ENCODE measurements at places on chromosomes 13 and 19. TPM values are rescaled to one million over a fixed set of nuclear protein-coding genes. Genes with fewer than 3 reads are reported as not detected.

GPR180 gene
- 6.9 TPM for total RNA-seq

ZNF284 gene
- 2.4 TPM for total RNA-seq

GADD45B gene
- total RNA-seq, result 51.1 TPM

PPP1R13L gene
- total RNA-seq, result 3.9 TPM

PTPRS gene
- total RNA-seq, result 0.31 TPM

DNA sequence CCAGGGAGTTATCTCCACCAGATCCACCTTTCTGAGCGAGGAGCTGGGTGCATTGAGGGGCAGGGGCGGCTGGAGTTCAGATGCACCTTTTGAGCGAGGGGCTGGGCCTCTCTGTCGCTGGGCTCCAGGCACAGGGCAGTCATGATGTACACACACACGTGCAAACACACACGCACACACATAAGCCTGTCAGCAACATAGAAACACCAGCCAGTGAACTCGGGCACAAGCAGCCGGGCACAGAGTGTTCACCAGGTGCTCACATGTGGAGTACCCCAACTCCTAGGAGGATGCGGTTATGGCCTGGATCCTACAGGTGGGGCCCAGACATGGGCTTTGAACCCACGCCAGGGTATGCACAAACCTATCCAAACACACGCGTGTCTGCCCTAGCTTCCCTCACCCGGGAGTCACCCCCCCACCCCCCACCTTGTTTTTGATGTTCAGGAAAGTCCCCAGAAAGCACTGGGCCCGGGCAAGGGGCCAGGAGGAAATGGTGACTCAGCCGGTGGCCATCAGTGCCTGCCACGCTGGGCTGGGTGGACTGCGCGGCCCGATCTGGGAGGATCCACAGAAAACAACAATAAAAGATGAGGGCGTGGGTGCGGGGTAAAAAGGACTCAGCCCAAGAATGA, 13.3 kb downstream of the ARRDC2 start:
- peak overlapping the region; percentile 49 for H3K27ac ChIP-seq
- peak; percentile 68 for DNase-seq
- H3K4me1 ChIP-seq, result peaks cover 55% of the 10 kb centered on the region
- peak overlapping the region; percentile 37 for H3K4me3 ChIP-seq
- no peaks in the 10 kb centered on the region for H3K27me3 ChIP-seq

GRCh38 chr13:51342706-51343105, 3.2 kb downstream of the SERPINE3 start:
- H3K27me3 ChIP-seq, result no peaks in the 10 kb centered on the region
- H3K36me3 ChIP-seq, result no peaks in the 10 kb centered on the region
- H3K4me1 ChIP-seq, result no peaks in the 10 kb centered on the region
- no peak for DNase-seq

- no peaks in the 10 kb centered on the region for H3K36me3 ChIP-seq
- no peaks in the 10 kb centered on the region for H3K27me3 ChIP-seq
- H3K4me1 ChIP-seq, result no peaks in the 10 kb centered on the region
- H3K4me3 ChIP-seq, result no peak overlapping the region
Observed at GRCh38 chr13:69553976-69554375, 553.6 kb upstream of the ATXN8OS start.

DNA sequence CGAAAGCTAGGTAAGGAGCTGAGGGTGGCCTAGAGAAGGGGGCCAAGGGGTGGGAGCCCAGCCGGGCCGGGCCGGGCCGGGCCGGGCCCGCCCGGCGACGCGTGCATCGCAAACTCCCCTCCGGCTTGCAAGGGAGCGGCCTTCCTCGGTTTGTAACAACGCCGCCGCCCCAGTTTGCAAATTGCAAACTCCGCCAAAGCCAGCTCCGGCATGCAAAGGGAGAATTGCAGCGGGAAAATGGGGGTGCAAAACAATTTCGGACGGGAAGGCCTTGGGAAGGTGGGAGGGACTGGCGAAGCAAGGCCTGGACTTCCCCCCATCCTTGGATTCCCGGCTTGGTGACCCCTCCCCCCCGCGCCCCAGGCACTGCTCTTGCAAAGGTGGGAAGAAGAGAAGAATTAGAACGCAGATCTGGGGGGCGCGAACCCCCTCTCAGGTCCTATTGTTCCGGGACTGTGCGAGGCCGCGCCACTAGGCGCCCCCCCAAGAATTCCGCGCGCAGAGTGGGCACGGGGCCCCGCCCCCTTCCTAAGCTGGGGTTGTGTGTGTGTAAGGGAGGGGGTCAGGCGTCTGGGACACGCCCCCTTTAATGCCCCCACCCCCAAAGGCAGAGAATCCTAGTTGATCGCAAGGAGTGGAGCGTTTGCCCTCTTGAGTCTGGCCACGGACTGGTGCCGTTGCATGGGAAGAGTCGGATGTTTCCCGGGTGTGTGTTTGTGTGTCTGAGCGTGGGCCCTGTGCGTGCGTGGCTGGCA, 926 bp downstream of the PRR12 start:
- peaks cover 26% of the 10 kb centered on the region for H3K4me1 ChIP-seq
- H3K4me3 ChIP-seq, result peak overlapping the region; percentile 87
- H3K27me3 ChIP-seq, result no peaks in the 10 kb centered on the region
- peak; percentile 34 for DNase-seq
- H3K36me3 ChIP-seq, result peaks cover 8% of the 10 kb centered on the region
- H3K27ac ChIP-seq, result peak overlapping the region; percentile 70

DNA sequence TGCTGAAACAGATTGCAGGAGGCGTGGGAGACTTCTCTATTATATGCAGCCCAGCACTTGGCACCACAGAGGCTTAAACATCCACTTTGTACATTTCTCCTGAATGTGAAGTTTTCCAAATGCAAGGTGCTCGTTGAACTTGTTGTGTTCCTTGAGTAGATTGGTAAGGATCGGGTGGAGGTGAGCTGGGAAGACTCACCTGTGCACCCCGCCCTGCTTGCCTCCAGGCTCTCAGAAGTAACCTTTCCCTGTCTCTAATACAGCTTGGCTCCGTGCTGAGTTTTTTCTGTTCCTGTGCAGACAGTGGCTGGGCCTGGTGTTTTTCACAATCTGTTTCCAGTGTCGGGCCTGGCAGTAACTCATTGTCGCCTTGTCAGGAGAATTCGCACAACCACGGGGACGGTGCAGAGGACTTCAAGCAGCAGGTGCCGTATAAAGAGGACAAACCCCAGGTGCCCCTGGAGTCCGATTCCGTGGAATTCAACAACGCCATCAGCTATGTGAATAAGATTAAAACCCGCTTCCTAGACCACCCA, 12.3 kb downstream of the SIN3B start:
- no peak overlapping the region for H3K27ac ChIP-seq
- no peaks in the 10 kb centered on the region for H3K27me3 ChIP-seq
- no peak for DNase-seq

DNA sequence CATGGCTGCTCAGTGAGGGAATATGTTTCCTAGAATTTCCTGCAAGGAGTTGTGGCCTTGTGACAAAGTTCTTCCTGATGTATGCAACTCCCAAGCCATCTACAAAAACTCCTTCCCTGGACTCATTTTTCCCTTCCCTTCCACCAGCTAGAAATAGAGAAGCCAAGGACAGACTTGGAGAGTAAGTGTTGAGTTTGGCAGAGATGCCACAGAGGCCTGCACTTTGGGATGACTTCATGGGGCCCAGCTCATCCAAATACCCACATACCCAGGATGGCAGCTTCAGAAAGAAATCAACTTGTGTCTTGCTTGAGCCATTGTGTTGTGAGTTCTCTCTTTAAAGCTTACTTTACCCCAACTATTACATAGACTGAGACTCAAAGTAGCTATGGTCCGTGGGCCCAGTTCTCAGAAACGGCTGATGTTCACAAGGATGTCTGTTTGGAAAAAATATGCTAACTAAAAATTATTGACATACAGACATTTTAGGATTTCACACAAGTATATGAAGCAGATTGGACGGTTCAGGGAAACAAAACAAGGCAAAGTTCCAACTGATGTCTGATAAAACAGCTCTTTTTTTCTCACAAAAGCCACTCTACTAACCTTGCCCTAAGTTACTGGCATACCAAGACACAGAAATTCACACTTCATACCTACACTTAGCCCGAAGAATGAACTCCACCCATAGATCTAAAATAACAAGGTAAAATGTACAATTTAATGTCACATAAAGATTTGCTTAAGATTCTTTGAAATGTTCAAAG, 107.9 kb downstream of the NALCN start:
- no peaks in the 10 kb centered on the region for H3K36me3 ChIP-seq
- no peak overlapping the region for H3K27ac ChIP-seq
- H3K4me1 ChIP-seq, result no peaks in the 10 kb centered on the region
- no peak for DNase-seq
- H3K27me3 ChIP-seq, result no peaks in the 10 kb centered on the region
- no peak overlapping the region for H3K4me3 ChIP-seq

- H3K4me3 ChIP-seq, result no peak overlapping the region
- H3K4me1 ChIP-seq, result peaks cover 99% of the 10 kb centered on the region
- no peaks in the 10 kb centered on the region for H3K36me3 ChIP-seq
- no peaks in the 10 kb centered on the region for H3K27me3 ChIP-seq
- peak overlapping the region; percentile 48 for H3K27ac ChIP-seq
Observed at GRCh38 chr19:19447536-19448237, 42.2 kb downstream of the GATAD2A start.

- no peaks in the 10 kb centered on the region for H3K36me3 ChIP-seq
- DNase-seq, result no peak
- peaks cover 25% of the 10 kb centered on the region for H3K4me1 ChIP-seq
Observed at GRCh38 chr13:19763618-19764017, 19.1 kb downstream of the PSPC1 start.

- H3K27ac ChIP-seq, result no peak overlapping the region
- H3K4me1 ChIP-seq, result no peaks in the 10 kb centered on the region
- no peak overlapping the region for H3K4me3 ChIP-seq
- no peaks in the 10 kb centered on the region for H3K36me3 ChIP-seq
- DNase-seq, result no peak
Observed at GRCh38 chr13:111460548-111461444, 140.4 kb downstream of the TEX29 start.

DNA sequence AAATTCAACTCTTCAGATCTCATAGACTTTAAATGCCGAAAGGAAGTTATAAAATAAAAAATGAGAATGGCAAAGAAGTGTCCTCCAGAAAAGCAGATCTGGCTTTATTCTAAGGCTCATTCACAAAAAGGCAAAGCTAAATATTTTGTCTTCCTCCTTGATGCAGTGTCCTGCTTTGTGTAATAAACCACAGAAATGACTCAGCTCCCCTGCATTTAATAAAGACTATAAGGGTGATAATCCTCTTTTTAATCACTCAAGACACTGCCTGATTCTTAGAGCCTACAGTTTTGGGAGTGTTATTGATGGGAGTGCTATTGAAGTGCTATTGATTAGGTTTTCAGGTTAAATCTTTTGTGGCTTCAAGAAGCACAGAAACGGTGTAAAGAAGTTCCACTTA, 482.0 kb downstream of the PCDH20 start:
- H3K27ac ChIP-seq, result no peak overlapping the region
- H3K4me3 ChIP-seq, result no peak overlapping the region
- no peaks in the 10 kb centered on the region for H3K4me1 ChIP-seq
- no peaks in the 10 kb centered on the region for H3K27me3 ChIP-seq
- DNase-seq, result no peak

DNA sequence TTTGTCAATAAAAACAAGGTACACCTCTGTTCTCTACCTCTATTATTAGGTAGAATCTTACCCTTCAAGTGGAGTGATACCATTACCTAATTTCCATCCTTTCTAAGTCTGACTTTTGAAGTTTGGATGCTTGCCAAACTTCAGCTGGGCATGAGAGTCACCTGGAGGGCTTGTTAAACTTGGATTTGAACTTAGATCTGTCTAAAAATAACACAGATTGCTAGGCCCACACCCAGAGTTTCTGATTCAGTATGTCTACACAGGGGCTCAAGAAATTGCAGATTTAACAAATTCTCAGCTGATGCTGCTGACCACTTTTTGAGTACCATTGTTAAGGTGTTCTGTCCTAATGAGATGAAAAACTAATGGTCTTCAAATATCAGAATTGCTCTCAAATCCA, 512.2 kb downstream of the LMO7 start:
- H3K27ac ChIP-seq, result no peak overlapping the region
- H3K4me1 ChIP-seq, result no peaks in the 10 kb centered on the region
- no peak overlapping the region for H3K4me3 ChIP-seq
- DNase-seq, result no peak

- H3K36me3 ChIP-seq, result no peaks in the 10 kb centered on the region
- H3K27me3 ChIP-seq, result no peaks in the 10 kb centered on the region
- peaks cover 13% of the 10 kb centered on the region for H3K4me1 ChIP-seq
- H3K4me3 ChIP-seq, result no peak overlapping the region
- DNase-seq, result no peak
- H3K27ac ChIP-seq, result no peak overlapping the region
Observed at GRCh38 chr13:51524829-51525566, 59.3 kb upstream of the WDFY2 start.

GRCh38 chr19:2820112-2820702, 539 bp downstream of the ZNF554 start:
- H3K4me1 ChIP-seq, result no peaks in the 10 kb centered on the region
- no peaks in the 10 kb centered on the region for H3K27me3 ChIP-seq
- H3K4me3 ChIP-seq, result peak overlapping the region; percentile 66
- H3K27ac ChIP-seq, result peak overlapping the region; percentile 57
- H3K36me3 ChIP-seq, result no peaks in the 10 kb centered on the region

DNA sequence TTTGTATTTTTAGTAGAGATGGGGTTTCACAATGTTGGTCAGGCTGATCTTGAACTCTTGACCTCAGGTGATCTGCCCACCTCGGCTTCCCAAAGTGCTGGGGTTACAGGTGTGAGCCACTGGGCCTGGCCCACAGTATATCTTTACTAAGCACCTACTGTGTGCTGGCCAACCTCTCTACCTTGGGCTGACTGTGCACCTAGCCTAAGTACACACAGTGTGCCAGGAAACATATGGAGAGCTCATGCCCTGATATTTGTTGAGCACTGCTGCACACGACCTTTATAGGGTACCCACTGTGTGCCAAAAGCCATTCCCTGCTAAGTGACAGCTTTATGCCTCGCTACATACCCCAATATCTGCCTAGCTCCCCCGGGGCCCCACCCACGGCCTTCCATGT, 6.3 kb upstream of the ARHGAP45 start:
- no peak overlapping the region for H3K27ac ChIP-seq
- H3K27me3 ChIP-seq, result no peaks in the 10 kb centered on the region
- peaks cover 37% of the 10 kb centered on the region for H3K4me1 ChIP-seq
- DNase-seq, result no peak
- H3K36me3 ChIP-seq, result peaks cover 11% of the 10 kb centered on the region
- no peak overlapping the region for H3K4me3 ChIP-seq

GRCh38 chr13:93561576-93562225, 335.1 kb downstream of the GPC6 start:
- no peak for DNase-seq
- H3K4me1 ChIP-seq, result no peaks in the 10 kb centered on the region
- no peak overlapping the region for H3K4me3 ChIP-seq
- no peaks in the 10 kb centered on the region for H3K36me3 ChIP-seq
- H3K27me3 ChIP-seq, result no peaks in the 10 kb centered on the region

- H3K27ac ChIP-seq, result no peak overlapping the region
- H3K36me3 ChIP-seq, result no peaks in the 10 kb centered on the region
- DNase-seq, result no peak
- H3K27me3 ChIP-seq, result no peaks in the 10 kb centered on the region
- no peak overlapping the region for H3K4me3 ChIP-seq
Observed at GRCh38 chr13:46575301-46575771, 22.4 kb downstream of the LRCH1 start.

DNA sequence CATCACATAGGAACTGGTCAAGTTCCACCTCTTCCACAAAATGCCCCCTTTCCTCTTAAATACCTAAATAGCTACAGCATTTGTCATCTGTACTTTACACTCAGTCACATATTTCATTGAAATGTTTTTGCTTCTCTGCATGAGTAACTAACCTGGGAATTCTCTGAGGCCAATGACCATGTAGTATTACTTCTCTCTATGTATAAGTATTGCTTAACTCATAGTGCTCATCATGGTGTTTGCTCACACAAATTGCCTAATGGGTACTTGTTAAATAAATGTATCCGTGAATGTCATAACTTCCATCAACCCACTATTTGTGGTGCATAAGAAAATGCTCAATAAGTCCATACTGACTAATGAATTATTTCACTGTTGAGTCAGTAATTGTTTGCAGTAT, 115.5 kb downstream of the FGF14 start:
- DNase-seq, result no peak
- H3K36me3 ChIP-seq, result no peaks in the 10 kb centered on the region
- H3K27ac ChIP-seq, result no peak overlapping the region

Measured in CD8-positive, alpha-beta memory T cell (primary cell).